ENCODE measurements at places on chromosomes 1 and 21.
A peak's percentile ranks its signal among the peaks of the same experiment; 100 is the strongest.

GRCh38 chr21:40270047-40270446 lies 402.8 kb downstream of the PCP4 start:
- no peak for DNase-seq

GRCh38 chr1:234241941-234242490 lies 131.2 kb upstream of the COA6 start:
- DNase-seq = no peak

DNA sequence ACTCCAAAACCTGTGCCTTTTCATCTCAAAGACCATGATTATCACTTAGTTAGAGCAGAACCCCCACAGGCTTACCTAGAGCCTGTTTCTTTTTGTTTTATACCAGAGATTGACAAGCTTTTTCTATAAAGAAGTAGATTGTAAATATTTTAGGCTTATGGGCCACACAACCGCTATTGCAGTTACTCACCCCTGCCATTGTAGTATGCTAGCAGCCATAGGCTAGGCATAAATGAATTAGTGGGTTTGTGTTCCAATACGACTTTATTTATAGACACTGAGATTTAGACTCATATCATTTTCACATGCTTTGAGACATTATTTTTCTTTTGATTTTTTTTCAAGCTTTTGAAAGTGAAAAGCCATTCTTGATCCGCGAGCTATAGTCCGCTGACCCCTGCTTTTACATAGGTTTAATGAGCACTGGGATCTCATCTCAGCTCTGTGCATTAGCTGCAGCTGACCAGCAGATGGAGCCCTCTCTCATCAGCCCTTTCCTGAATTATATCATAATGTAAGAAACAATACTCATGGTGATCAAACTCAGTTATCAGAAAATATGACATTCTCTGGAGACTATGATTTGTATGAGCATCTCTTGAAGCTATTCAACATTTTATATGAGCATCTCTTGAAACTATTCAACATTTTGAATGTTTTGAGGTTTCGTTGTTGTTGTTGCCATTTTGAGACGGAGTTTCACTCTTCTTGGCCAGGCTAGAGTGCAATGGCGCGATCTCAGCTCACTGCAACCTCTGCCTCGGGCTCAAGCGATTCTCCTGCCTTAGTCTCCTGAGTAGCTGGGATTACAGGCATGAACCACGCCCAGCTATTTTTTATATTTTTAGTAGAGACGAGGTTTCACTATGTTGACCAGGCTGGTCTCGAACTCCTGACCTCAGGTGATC lies 111.9 kb upstream of the L1TD1 start:
- DNase-seq = peak; percentile 8

DNA sequence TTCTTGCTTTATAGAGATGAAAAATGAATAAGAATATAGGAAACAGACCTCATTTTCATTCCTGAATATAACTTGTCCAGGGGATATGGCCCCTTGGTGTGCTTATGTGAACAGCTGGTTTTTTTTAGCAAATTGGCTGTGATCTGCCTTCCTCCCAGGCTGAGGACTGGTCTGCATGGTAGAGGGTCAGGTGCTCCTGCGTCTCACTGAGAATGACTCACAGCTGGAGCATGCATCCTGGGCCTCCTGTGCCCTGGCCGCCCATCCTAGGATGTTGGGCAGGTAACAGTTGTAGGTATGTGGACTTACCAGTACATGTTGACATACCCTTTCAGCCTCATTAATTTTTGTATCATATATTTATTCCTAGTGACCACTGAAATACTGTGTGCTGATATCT lies 29.8 kb downstream of the AGT start:
- no peak for DNase-seq

DNA sequence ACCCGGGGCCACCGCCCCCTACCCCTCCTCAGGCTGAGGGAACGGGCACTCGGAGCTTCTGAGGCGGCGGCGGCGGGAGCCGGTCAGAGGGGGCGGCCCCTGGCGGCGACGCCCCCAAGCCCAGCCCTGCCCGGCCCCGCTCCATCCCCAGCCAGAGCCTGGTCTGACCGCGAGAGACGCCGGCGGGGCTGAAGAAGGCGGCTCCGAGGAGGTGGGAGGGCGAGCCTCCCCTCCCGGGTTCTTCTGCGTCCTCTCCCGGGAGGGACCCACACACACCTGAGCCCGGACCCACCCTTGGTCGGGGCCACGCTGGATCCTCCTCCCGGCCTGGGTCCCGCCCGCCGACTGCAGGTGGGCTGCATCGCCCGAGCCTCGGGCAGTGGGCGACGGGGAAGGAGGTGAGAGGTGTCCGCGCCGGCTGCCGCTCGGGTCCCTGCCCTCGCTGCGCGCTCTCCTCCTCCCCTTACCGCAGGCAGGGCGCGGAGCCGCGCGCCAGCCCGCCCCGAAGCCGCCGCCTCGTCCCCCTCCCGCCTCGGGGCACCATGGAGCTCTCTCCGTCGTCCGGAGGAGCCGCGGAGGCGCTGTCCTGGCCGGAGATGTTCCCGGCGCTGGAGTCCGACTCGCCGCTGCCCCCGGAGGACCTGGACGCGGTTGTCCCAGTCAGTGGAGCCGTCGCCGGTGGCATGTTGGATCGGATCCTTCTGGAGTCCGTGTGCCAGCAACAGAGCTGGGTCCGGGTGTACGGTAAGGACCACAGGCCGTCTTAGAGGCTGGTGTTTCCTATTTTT lies at the start of gene RASAL2:
TSS of gene RASAL2 (plus strand) at position 154 of the 788 bp plus-strand sequence. CDS start at position 543, 389 bp downstream.
- DNase-seq = no peak

GRCh38 chr1:54857746-54858561 lies 29.0 kb downstream of the DHCR24 start:
- DNase-seq = no peak

- DNase-seq = no peak
These were observed 208.3 kb upstream of the C1orf174 start for GRCh38 chr1:4108331-4108730.

DNA sequence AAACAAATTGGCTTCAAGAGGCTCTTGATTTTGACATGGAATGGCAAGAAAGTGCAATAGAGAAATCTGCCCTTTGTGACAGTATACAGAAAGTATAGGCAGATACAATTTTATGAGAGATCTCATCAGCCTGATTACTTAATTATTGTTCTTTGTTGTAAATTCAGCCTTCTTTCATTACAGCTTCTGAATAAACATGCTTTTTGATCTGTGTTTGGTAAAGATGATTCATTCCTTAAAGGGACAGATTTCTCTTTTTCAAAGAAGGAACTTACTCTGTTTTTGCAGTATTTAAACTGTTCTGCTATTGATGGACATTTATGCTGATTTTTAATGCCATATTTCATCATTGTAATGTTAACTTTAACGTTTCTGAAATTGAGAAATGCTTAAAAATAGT lies 13.7 kb upstream of the MPC2 start:
- no peak for DNase-seq

- no peak for DNase-seq
These were observed 40.0 kb upstream of the EPS15 start for GRCh38 chr1:51559064-51559500.

- no peak for DNase-seq
These were observed 62.4 kb downstream of the ERI3 start for GRCh38 chr1:44292651-44293050.

DNA sequence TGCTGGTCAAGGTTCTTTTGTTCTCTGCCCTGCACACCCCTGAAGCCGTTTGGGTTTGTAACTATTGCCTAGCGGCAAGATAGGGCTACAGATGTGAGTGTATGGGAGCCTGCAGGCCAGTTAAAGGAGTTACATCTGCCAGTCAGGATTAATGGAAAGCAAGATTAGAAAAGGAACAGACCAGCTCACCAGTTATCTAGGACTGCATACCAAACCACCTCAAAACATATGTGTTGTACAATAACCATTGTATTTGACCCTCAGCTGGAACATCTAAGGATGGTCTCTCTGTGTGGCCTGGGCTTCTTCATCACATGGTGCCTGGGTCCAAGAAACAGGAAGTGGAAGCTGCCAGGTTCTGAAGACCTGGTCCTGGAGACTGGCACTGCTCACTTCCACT lies 52.5 kb upstream of the FBXO28 start:
- no peak for DNase-seq

DNA sequence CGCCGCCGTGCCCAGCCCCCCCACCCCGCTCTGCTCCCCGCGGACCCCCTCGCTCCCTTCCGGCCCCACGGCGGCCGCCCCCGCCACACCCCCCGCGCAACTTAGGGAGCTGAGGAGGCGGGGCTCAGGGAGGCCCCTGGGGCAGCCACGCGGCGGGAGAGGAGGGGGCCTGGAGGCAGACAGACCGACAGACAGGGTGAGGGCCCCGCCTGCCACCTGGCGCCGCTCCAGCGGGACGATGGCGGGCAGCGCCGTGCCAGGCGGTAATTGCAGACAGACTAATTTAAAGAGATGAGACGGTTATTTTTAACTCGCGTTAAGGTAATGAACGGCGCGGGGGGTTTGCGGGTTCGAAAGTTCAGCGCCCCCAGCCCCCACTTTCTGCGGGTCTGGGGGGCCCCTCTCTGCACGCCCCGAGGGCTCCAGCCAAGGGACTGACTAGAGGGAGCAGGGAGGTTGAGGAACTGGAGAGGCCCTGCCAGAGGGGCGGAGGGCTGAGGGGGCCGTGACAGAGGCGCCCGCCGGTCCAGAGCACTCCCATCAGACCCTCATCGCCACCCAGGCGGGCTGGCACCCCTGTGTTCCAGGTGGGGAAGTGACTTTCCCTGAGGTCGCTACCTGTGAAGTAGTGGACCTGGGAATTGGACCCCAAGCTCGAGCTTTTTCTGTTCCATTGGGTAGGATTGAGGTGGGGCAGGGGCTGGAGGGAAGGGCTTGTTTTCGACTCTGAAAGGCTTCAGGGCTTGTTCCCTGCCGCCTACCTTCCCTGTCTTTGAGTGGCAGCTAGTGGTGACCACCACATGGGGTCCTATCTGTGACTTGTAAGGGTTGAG lies 5.4 kb downstream of the FOXO6 start:
- no peak for DNase-seq

DNA sequence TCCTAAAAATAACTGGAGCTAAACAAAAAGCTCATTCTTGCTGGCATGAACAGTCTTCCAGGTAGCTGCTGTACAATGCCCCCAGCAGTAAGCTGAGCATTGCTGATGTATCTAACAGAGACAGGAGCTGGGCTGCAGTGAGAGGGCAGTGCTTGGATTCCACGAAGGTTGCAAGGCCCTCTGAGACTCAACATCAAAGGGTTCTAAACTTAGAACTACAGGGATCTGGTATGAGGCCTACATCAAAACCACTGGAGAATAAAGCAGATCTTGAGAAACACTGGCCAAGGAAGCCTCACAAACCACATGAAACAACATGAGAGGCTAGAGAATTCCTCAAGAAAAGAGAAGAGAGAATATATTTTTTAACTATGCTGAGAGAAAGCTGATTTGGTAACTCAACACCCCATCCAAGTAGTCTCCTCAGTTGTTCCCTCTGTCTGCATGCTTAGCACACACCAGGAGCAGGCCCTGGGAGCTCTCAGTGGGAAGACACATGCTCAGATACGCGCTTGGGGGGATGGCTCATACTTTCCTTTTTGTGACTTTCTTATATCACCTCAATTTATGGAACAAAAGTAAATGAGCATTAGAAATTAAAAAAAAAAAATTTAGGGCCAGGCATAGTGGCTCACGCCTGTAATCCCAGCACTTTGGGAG lies 27.7 kb downstream of the DSTYK start:
- DNase-seq = no peak

GRCh38 chr1:234666761-234667160 lies 56.8 kb upstream of the IRF2BP2 start:
- no peak for DNase-seq

DNA sequence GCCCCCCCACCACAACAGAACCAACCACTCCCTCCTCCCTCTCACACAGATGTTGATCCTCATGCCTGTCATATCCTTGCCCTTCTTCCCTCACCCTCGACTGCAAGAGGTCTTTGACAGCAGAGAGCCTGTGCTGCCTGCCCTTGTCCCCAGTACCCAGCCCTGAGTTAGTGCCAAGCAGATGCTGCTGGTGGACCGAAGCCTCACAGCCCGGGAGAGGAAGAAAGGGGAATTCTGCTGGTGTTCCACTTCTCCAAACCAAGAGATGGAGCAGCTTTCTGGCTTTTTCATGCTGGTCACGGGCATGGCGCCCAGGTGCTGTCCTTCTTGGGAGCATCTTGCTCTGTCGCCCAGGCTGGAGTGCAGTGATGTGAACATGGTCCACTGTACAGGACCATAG lies 69.1 kb downstream of the SLC66A1 start:
- no peak for DNase-seq

- no peak for DNase-seq
These were observed 322.6 kb downstream of the SMYD3 start for GRCh38 chr1:246184503-246184902.

GRCh38 chr1:225923381-225923691 lies 714 bp downstream of the PYCR2 start:
- no peak for DNase-seq

DNA sequence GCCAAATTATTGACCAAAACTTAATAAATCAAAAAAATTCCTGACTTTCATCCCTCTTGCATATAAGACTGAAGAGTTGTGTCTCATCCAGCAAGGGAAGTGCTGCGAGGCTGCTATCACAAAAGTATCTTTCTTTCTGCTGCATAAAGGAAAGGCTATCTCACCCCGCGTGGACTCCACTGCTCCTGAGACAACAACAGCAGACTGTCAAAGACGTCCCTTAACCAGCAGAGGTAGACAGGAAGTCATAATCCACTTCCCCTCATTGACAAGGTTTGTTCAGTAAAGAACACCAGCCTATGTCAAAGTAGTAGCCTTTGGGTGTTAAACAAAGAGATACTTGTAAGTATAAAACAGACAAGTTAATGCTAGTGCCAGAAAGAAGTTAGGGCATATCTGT lies 29.4 kb downstream of the VPS26C start:
- DNase-seq = no peak

- no peak for DNase-seq
These were observed 356.1 kb downstream of the LMO4 start for GRCh38 chr1:87684713-87685205.

- DNase-seq = no peak
These were observed 139.3 kb upstream of the KIAA0040 start for GRCh38 chr1:175331891-175332290.

DNA sequence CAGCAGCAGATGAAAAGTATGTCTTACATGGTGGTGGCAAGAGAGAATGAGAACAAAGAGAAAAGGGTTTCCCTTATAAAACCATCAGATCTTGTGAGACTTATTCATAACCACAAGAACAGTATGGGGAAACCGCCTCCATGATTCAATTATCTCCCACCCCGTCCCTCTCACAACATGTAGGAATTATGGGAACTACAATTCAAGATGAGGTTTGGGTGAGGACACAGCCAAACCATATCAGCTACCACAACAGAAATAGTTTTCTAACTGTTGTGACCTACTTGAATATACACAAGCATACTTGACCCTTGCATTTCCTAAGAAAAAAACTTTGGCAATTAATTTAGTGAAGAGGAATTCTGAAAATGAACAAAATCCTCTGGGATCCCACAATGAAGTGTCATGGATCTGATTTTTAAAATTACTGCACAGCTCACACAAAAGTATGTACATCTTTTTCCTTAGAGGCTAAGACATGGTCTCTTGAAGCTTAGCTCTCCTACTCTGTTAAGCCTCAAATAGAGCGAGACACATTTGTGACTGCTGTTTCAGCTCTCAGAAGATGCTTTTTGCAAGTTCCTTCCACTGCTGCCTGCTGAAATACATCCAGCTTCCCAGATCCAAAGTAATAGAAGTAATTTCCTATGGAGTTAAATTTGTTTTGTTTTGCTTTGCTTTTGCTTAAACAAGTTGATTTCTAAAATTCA lies 265.8 kb downstream of the DPYD start:
- DNase-seq = no peak
